Stimulated activated CD4-positive, alpha-beta T cell treated with anti-CD3 and anti-CD28 coated beads, Interleukin-2, amount 100 ng/mL, for 4 hours (primary cell): ENCODE measurements at places on chromosomes 12 and 14.

- no peak for DNase-seq
These were observed 24.1 kb upstream of the TRIM9 start for GRCh38 chr14:51118993-51119392.

- no peak for DNase-seq
These were observed 98.8 kb upstream of the NTF3 start for GRCh38 chr12:5333096-5333495.

- no peak for DNase-seq
These were observed 98.9 kb downstream of the EGLN3 start for GRCh38 chr14:33851931-33852330.

- no peak for DNase-seq
These were observed at the start of gene KRT81 for GRCh38 chr12:52291267-52291935. Gene KRT81 (minus strand): TSS chr12:52291534. CDS start chr12:52291465, 69 bp downstream.

- peak; percentile 23 for DNase-seq
These were observed 41.6 kb downstream of the UBE3B start for GRCh38 chr12:109518820-109519665.

GRCh38 chr14:77131871-77132486 lies 9.6 kb downstream of the ZDHHC22 start:
- DNase-seq = no peak

GRCh38 chr14:101506926-101507835 lies 54.1 kb upstream of the DIO3 start:
- no peak for DNase-seq

- DNase-seq = no peak
These were observed 362 bp upstream of the ACYP1 start for GRCh38 chr14:75064205-75064567.

- DNase-seq = no peak
These were observed 171.1 kb downstream of the RPAP3 start for GRCh38 chr12:47534695-47535094.

- no peak for DNase-seq
These were observed 554 bp upstream of the KRT77 start for GRCh38 chr12:52703878-52704277.

GRCh38 chr12:115870021-115870420 lies 407.5 kb downstream of the MED13L start:
- DNase-seq = no peak

GRCh38 chr12:56151672-56152131 lies 685 bp upstream of the MYL6B start:
- DNase-seq = peak; percentile 54

DNA sequence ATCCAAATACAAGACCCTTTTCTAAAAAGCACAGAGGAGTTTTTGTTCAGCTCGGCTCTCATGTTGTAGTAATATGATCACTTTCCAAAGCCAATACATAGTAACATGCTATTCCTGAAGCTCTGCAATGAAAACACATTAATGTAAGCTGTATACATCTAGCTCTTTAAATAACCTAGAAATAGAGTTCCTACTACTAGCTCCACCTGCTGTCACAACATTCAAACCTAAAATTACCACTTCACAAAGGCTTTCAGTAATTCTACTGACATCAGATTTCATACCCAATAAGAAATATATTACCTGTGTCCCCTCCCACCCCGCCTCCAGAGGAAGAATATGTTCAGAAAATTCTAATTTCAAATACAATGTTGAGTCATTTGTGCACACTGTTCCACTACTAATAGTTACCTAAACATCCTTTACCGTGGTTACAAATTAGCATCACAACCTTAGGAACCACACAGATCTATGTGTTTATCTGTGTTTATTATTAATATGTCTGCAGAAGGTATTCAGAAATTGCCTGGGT lies 17.8 kb downstream of the EFCAB11 start:
- DNase-seq = no peak

- peak; percentile 30 for DNase-seq
These were observed 31.8 kb upstream of the OR10A7 start for GRCh38 chr12:55188974-55189556.
